Stimulated activated CD4-positive, alpha-beta T cell treated with anti-CD3 and anti-CD28 coated beads, Interleukin-15, amount 100 ng/mL, for 24 hours (primary cell): ENCODE measurements at places on chromosomes 5 and 9.

DNA sequence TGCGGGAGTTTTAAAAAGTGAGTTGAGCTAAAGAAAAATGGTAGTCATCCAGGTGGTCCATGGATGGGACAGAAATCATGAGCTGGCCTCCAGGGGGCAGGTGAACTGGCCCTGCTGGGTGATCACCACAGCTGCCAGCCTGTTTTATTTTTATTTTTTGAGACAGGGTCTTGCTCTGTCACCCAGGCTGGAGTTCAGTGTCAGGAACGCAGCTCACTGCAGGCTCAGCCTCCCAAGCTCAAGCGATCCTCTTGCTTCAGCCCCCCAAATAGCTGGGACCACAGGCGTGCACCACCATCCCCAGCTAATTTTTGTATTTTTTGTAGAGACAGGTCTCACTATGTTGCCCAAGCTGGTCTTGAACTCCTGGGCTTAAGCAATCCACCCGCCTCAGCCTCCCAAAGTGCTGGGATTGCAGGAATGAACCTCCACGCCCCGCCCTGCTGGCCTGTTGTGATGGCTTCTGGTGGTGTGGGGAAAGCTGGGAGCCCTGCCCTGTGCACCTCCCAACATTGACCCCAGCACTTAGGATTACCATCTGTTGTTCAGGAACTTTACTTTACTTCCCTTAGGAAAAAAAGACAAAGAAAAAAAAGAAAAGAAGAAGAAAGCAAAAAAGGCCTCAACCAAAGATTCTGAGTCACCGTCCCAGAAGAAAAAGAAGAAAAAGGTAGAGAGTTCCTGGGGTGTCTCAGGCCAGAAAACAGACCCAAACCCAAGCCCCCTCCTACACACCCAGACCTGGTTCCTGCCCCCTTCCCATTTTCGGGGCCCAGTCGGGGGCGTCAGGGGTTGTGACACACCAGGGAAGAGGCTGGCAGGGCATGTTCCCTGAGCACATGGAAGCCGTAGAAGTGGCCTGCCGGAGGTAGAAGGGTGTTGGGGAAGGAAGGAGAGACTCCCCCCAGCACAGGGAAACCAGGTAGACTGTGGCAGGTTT, 14.7 kb downstream of the CD74 start:
- no peak for DNase-seq

DNA sequence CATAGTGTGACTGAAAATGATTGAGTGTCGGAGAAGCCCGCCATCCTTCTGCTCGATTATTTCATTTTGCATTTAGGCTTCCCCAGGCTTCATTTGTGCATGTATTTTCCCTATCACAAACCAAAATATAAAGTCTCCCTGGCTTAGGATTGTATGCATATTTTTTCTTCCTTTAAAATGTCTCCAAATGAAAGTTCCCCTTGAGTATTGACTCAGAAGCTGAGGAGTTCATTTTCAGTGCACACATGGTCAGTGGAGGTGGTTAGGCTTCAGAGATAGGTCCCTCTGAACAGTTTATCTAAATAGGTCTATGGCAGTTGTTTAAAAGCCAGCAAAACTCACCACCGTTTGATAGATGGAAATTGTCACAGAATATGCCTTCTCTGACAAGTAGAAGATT, 97.2 kb downstream of the TLE4 start:
- DNase-seq, result no peak

DNA sequence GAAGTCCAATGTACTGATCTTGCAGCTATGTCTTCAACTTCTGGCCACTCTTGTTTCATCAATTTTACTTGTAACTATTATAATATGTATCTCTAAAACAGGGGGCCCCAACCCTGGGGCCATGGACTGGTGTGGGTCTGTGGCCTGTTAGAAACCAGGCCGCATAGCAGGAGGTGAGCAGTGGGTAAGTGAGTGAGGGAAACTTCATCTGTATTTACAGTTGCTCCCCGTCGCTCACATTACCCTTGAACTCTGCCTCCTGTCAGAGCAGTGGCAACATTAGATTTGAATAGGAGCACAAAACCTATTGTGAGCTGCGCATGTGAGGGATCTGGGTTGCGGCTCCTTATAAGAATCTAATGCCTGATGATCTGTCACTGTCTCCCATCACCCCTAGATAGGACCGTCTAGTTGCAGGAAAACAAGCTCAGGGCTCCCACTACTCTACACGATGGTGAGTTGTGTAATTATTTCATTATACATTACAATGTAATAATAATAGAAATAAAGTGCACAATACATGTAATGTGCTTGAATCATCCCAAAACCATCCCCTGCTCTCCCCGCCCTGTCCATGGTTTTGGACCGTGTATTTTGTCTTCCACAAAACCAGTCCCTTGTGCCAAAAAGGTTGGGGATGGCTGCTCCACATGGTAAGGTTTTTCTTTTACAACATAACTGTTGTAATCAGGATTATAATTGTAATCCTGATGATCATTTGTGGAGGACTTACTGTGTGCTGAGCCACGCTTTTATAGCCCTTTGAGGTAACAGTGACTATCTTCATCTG, 26.9 kb upstream of the SH3PXD2B start:
- no peak for DNase-seq

- DNase-seq, result no peak
Measured at GRCh38 chr9:120740132-120740531, 25.9 kb upstream of the MEGF9 start.

GRCh38 chr5:177496727-177497291, 595 bp downstream of the PDLIM7 start:
- no peak for DNase-seq
